ENCODE measurements at places on chromosomes 3 and 15. TPM values are rescaled to one million over a fixed set of nuclear protein-coding genes. Genes with fewer than 3 reads are reported as not detected.

UBP1 gene
- 57.4 TPM for polyA plus RNA-seq

DNA sequence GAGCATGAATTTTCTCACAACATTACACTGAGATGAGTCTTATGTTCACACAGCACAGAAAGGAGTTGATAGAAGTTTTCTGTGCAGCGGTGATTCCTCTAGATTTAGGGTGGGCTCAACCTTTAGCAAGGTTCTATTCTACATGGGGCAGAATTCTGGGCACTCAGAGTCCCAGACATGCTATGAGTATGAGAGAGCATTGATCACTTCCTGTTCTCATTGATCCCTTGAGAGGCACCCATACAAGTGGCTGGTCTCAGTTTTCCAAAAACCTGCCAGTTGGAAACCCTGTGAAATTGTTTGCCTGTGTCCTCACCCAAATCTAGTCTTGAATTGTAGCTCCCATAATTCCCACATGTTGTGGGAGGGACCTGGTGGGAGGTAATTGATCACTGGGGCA is 112.5 kb upstream of the NR2F2 start:
- H3K27me3 ChIP-seq = no peaks in the 10 kb centered on the region
- no peaks in the 10 kb centered on the region for H3K36me3 ChIP-seq
- no peak for DNase-seq
- H3K27ac ChIP-seq = no peak overlapping the region

TTLL13 gene
- polyA plus RNA-seq = 0.11 TPM

DNA sequence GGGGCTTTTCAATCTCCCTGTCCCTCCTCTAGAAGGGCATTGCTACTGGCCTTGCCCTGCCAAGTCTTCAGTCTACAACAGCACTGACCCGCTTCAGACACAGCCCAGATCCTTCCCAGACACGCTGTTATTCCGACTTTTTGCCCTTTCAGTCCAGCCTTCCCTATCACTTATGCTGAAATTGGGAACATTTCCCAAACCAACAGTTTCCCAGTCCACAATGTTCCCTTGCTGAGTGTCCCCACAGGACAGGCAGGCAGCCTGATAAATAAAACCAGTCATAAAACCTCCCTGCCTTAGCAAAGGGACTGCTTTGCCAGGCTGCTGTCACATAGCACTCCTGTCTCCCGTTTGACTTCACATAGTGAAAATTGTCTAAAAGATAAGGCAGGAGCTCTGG is 43.5 kb downstream of the GOLGA6L2 start:
- H3K27me3 ChIP-seq = no peaks in the 10 kb centered on the region
- peak; percentile 75 for DNase-seq
- H3K36me3 ChIP-seq = no peaks in the 10 kb centered on the region
- H3K4me1 ChIP-seq = no peaks in the 10 kb centered on the region
- no peak overlapping the region for H3K27ac ChIP-seq

BUB1B gene
- 0.81 TPM for polyA plus RNA-seq

Data from adrenal gland (tissue), 19 donors.